ENCODE measurements at places on chromosomes 2 and 18. TPM values are rescaled to one million over a fixed set of nuclear protein-coding genes. Genes with fewer than 3 reads are reported as not detected.

Gene PLEK
- polyA plus RNA-seq: 3.5 TPM

Gene TXNDC2
- polyA plus RNA-seq: 0.17 TPM

Gene KCNK3
- 2.5 TPM for polyA plus RNA-seq

Gene ANKRD30B
- 0.17 TPM for polyA plus RNA-seq

Gene AMER3
- polyA plus RNA-seq: 0.07 TPM

Gene SERPINB2
- polyA plus RNA-seq: 0.27 TPM

DNA sequence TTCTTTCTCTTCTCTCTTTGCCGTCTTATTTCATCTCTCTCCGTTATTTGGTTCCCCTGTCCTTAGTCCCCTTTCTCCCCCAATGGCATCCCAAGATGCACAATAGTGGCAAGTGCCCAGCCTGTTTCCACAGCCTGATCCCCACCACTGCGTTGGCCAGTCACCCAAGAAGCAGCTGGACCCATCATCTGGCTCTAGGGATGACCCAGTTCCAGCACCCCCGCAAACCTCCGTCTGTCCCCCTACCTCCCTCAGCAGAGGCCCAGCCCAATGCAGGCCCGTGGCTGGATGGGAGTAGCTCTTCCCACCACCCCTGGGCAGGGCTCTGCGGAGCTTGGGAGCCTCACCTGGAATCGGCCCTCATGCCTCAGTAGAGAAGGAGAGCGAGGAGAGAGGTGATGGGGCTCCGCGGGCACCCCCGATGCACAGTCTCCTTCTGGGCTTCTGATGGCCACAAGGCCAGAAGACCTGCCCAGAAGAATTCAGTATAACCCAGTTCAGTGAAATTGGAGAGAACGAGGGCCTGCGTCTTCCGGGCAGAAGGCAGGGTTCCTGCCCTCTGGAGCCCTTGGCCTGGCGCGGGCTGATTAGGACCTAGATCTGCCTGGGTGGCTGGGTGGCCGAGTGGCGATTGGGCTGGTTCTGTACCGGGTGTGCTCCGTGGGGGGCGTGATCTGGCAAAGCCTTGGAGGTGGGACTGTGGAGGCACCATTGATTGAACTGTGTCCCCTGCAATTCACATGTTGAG lies 50.9 kb downstream of the RRM2 start:
- DNase-seq: no peak

DNA sequence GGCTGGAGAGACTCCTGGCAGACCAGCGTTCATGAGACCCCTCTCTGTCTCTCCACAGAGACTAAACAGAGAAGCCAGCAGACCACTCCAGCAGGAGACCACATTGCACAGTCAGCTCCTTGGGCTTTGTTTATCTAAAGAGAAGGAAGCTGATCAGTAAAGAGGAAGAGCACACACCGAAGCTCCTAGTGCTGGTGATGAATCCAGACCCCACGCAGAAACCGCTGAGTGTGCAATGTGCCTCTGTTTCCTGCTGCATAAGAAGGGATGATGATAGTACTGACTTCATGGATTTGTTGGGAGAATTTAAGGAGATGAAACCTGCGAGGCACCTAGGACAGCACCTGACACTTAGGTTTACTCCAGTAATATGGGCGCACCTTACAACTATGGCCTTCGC lies 544.1 kb upstream of the ID2 start:
- DNase-seq: no peak

DNA sequence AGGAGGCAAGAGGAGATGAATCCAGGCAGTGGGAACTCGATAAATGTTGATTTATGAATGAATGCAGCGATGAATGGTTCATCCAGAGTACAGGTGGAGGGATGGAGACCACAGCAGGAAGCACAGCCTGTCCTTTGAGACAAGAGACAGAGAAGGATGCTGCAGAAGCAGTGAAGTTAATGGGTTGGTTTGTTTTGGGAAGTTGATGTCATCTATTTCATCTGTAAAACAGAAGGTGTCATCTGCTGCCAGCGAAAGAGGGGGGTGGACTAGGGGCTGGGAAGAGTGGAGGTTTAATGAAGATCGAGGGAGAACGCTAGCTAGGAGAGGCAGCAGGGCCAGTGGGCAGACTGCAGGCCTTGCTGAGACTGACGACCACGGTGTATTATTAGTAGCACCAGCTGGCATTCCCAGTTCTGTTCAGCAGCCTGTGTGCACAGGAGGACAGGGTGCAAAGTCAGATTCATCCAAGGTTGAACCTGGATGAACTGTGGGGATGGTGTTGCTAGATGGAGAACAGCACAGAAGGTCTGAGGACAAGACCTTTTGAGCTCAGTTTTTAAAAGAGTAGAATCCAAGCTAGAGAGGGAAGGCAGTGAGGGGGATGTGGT lies 120.3 kb upstream of the CAPN13 start:
- DNase-seq: no peak

DNA sequence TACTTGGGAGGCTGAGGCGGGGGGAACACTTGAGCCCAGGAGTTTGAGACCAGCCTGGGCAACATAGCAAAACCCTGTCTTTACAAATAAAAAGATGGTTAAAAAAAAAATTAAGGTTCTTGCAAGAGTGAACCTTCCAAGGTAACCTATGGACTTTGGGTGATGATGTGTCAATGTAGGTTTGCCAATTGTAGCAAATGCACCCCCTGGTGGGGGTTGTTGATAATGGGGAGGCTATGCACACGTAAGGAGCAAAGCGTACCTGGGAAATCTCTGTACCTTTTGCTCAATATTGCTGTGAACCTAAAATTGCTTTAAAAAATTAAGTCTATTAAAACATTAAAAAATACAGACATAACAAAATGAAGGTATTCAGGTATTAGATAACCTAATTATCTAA lies 70.4 kb downstream of the CWC22 start:
- DNase-seq: no peak

DNA sequence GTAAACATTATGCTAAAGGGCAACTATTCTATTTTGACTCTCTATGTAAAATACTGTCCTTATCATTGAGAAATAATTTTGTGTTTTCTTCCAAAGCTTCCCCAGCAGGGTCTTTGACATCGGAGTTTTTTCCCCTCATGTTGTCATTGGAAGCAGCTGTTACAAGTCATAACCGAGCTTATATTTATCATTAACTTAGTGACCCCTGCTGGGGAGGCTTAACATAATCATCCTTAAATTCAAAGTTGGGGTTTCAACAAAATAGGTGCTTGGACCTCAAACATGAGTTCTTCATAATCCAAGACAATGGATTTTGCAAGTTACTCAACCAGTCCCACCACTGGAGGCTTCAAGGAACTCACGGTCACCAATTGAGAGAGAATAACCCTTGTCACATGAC lies 330.9 kb downstream of the DCC start:
- DNase-seq: no peak

- no peak for DNase-seq
These were observed 105.4 kb downstream of the FHOD3 start for GRCh38 chr18:36402765-36403396.

DNA sequence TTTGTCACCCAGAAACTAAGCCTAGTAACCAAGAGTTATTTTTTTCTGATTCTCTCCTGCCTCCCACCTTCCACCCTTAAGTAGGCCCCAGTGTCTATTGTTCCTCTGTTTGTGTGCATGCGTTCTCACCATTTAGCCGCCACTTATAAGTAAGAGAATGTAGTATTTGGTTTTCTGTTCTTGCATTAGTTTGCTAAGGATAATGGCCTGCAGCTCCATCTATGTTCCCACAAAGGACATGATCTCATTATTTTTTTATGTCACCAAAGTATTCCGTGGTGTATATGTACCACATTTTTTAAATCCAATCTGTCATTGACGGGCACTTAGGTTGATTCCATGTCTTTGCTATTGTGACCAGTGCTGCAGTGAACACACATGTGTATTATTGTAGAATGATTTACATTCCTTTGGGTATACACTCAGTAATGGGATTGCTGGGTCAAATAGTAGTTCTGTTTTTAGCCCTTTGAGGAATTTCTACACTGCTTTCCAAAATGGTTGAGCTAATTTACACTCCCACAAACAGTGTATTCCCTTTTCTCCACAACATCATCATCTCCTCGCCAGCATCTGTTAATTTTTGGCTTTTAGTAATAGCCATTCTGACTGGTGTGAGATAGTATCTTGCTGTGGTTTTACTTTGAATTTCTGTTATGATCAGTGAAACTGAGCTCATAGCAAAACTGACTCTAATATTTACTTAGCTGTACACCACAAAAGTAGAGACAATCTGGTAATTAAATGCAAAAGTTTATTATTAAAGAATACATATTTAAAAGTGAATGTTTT lies 660.1 kb upstream of the SLC8A1 start:
- DNase-seq: no peak

DNA sequence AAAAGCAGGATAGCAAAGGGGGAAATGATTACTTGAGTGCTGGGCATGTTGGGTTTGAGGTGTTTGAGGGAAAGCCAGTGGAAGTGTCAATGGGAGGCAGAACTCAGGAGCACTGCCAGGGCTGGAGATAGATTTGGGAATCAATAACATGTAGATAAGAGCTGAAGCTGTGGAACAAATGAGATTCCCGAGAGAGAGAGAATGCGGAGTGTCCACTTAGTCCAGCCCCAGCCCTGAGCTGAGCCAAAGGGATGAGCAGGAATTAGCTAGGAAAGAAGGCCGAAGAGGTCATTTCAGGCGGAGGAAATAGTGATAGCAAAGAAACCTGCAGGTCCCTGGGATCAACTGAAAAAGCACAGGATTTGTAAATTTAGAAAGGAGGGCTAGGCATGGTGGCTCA lies 21.2 kb upstream of the YES1 start:
- DNase-seq: no peak

GRCh38 chr18:62605685-62606084 lies 82.9 kb downstream of the ZCCHC2 start:
- DNase-seq: no peak

- no peak for DNase-seq
These were observed 19.3 kb upstream of the ITGAV start for GRCh38 chr2:186570604-186571003.

GRCh38 chr2:98180456-98180855 lies 93.5 kb downstream of the VWA3B start:
- no peak for DNase-seq

GRCh38 chr18:73780218-73780617 lies 367.4 kb downstream of the FBXO15 start:
- no peak for DNase-seq

Measured in left renal cortex interstitium (tissue), 4 donors.